ENCODE measurements at places on chromosomes 3 and 15.

GRCh38 chr3:151107177-151107576, 21.7 kb downstream of the MED12L start:
- DNase-seq, result no peak

GRCh38 chr3:2061360-2061759, 37.3 kb upstream of the CNTN4 start:
- DNase-seq, result no peak

- no peak for DNase-seq
Measured at GRCh38 chr3:149393345-149394160, 16.1 kb upstream of the TM4SF1 start.

- no peak for DNase-seq
Measured at GRCh38 chr15:64029110-64029509, 17.2 kb downstream of the DAPK2 start.

DNA sequence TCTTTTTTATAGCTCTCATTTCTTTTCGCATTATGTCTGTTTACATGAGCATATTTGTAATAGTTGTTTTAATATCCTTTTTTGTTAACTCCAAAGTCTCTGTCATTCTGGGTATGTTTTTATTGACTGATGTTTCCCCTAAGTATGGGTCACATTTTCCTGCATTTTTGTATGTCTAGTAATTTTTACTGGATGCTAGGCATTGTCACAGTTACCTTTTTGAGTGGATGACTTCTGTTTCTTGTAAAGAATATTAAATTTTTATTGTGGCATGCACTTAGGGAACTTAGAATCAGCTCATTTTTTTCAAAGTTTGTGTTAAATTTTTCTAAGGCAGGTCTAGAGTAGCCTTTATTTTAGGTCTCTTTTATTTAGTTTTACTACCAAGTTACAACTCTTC, 40.7 kb downstream of the ANAPC13 start:
- no peak for DNase-seq

GRCh38 chr3:36677331-36678007, 86.9 kb downstream of the DCLK3 start:
- DNase-seq, result no peak

DNA sequence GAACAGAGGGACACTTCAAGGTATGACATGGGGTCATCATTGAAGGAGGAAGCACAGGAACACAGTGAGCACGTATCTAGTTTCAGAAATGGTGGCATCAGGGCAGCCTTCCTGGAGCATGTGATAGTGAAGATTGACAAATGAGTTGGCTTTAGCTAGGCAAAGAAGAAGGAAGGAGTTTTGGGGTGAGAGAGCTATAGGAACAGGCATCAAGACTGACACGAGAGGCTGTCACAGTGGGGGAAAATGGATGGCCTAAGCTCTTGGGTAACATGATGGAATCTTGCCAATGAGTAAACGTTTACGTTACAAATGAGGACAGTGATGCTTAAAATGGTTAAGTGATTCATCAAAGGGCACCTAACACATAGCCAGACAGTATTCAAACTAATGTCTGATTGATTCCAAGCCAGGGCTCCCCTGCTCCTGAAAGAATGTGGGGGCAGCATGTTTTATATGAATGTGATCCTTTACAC, 23.1 kb upstream of the GPR171 start:
- DNase-seq, result no peak

DNA sequence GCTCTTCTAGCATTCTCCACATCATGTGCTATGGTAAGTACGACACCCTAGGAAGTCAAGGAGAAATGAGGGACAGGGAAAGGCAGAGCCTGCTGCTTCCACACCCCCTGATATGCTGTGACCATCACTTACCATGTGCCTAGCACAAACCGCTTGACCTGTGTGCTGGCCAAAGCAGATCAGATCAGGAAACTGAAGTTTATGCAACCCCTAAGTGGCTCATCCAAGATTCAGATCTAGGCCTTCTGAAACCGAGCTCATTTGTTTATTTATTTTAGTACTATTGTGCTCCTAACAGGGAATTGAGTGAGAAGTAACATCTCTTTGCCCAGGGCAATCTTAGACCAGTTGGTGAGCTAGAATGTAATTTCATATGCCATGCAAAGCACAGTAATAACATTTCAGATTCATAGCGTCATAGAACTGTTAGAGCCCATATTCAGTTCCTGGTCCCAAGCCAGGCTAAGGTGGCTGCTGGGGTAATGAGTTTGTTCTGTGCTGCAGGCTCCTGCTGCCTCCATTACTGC, at the start of gene RTP2:
Gene RTP2, minus strand, starts transcription at position 51 of the 527 bp plus-strand sequence. CDS start 429 bp downstream, outside the sequence.
- no peak for DNase-seq

DNA sequence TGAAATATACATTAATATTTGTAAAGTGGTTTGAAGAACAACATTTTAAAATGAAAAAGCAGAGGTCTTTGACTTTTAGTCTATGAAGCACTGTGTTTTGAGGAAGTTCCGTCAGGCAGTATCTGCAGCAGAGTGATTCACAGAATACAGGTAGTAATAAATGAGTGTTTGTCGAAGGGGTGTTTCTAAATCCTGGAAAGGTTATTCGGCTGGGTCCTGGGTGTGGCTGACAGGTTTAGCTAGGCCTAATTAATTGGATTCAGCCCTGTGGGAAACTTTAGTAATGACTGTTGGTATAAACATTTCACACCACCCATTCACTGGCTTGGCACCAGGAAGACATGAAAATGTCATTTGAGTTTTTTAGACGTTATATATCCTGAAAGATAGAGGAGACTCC, 51.3 kb downstream of the TIPARP start:
- no peak for DNase-seq

DNA sequence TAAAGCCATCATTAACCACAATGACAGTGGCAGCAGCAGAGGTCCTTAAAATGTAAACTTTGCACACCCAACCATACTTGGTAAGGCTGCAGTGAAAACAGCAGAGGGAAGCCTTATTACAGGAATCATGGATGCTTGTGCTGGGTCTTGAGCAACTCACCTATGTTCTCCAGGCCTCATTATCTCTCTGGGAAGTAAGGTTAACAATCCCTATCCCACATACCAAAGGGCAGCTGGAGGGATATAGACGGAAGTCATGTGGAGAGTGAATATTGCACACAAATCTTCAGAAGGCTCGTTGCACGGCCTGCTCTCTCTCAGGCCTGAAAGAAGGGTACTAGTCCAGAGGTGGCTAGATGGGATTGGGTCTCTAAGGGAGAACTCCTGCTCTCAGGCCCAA, 25.8 kb upstream of the CELF6 start:
- no peak for DNase-seq

GRCh38 chr15:75646944-75647364, 758 bp upstream of the SNX33 start:
- DNase-seq, result no peak

DNA sequence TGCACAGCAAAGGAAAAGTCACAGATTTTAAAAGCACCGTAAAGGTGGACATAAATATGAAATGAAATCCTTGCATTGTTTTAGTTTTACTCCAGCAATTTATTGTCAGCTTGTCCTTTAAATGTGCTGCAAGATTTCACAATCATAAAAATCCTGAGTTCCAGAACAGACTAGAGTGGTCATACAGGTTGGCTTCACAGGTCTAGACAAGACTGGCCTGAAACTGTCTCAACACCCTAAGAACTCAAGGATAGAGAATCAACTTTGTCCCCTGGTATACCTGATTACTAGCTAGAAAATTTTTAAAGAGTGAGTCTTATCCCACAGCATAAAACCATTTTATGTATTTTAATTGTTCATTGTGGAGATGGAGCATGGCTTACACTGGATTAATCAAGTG, 521.7 kb upstream of the MCTP2 start:
- no peak for DNase-seq

- DNase-seq, result no peak
Measured at GRCh38 chr3:186915806-186916796, 14.2 kb upstream of the ST6GAL1 start.

DNA sequence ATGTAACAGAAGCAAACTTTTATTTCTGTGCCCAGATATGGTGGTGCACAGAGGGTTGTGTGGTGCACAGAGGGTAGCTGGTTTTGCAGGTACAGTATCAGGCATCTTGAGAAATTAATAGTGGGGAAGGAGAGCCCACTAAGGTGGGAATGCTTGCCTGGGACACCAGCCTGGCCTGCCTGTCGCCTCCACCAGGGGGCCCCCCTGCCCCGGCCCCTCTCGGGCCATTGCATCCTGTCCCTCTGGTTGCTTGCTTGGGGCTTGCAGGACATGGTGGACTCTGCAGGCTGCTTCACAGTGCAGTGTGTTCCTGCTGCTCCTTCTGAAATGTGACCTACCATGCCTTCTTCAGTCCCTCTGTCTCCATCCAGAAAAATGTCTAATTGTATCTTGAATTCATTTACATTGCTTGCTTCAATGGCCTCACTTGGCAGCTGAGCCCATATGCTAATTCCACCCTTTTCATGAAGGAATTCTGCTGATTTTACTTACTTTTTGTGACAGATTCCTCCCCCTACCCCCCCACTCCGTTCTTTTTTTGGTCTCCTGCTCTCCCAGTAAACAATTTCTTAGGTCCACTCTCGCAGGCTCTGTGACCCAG, 73.6 kb downstream of the EEFSEC start:
- no peak for DNase-seq

DNA sequence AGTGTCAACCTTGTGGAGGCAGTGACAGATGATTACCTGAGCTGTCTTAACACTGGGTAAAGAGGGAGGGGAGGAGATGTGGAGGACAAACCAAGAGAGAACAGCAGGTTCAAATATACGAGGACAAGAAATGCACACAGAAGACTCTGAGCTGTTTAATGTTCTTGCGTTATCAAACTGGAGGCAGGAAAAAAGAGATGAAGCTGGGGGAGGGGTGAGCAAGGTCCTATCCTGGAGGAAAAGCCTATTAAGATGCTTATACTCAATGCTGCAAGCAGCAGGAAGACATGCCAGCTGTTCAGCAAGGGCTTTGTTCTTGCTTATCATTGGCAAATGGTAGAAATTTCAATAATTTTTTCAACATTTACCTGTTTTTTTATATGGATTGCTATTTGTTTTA, 345.7 kb upstream of the TRIM42 start:
- no peak for DNase-seq

DNA sequence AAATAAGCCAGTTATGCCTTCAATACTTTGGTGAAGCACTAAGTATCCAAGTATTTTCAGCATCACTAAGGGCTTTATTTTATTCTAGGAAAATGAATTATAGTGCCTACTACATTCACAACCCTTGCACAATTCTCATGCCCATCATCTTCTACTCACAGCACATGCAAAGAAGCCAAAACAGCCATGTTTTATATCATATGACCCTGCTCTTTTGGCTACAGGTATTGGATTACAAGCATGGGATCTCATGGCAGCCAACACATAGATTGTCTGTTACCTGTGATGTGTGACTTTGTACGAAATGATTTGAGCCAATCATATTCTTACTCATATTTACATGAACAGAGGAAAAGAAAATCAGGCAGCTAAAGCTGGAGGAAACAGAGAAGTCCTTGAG, 38.6 kb downstream of the STT3B start:
- no peak for DNase-seq

DNA sequence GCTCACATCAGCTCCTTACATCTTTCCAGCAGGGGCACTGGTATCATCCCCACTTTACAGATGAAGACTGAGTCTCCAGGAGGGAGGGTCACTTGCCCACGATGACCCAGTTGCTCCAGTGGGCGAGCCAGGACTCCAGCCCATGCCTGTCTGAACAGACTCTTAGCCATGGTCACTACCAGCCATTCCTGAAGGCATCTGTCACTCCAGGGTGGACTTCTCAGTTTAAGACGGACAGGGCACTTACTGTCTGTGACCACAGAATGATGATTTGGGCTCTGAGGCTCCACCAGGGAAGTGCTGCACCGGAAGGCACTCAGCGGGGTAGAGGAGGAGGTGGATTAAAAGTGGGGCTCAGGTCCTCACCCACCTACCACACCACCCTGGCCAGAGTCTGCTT, 104.0 kb upstream of the SLC6A6 start:
- no peak for DNase-seq

DNA sequence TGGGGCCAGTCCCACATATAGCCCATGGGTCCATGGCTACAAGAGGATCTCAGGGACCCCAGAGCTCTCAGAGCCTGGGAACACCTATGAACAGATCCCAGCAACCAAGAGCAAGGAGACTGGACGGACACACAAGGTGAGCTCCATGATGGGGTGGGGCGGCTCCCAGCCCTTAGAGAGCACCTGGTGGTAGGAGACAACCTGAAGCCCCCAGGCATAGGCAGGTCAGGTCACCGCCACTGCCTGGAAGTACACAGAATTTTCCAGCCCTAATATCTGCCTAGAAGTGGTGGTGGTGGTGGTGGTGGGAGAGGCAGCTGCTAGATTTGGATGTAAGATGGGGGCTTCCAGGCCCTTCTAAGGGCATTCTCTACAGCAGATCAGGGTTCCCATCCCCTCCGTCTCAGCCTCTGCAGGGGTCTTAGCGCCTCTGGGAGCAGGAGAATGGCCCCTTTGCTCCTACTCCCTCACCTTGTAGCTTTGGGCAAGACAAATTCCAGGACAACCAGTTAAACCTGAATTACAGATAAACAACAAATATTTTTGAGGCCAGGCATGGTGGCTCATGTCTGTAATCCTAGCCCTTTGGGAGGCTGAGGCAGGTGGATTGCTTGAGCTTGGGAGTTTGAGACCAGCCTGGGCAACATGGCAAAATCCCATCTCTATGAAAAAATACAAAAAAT, 9.2 kb downstream of the SH2D7 start:
- DNase-seq, result no peak

DNA sequence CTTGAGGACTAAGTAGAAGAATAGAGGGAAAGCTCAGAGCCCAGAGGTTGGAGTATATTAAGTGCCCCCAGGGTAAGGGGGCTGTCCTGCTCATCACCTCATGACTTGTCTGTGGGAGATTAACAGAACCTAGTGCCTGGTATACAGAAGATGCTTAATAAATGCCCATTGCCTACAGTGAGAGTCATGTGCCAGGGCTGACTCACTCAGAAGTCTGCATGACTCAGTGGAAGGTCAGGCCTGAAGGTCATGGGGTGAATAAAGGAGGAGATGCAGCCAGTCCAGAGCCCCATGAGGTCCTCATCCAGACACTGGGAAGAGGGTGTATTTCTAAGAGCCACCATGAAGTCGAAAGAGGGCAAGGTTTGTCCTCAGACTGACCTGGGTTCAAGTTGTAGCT, 62.5 kb upstream of the TLE3 start:
- no peak for DNase-seq

DNA sequence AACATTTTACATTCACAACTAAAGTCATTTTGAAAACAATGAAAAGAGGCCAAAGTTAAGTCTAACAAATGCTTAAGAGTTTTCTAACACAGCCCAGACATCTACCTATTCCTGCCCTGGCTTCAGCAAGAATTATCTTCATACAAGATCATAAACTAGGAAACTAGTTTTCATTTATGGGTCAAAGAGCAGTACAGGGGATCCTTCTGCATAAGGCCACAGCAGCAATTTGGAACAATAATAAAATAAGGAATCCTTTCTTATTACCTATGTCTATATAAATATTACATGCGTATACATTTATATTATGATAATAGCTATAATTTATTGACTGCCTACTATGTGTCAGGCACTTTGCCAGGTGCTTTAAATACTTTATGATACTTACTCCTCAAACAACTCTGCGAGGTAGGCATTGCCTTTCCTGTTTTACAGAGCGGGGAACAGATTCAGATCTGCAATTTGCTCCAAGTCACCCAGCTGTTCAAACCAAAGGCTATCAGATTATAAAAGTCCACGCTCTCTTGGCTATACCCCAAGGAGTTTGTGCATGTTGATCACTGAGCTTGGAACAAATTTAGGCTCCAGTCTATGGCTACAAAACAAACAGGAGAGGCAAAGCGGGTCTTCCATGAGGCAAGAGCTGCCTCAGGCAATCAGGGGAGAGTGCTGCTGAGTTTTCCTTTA, 196.4 kb downstream of the RORA start:
- DNase-seq, result no peak

- no peak for DNase-seq
Measured at GRCh38 chr3:70990723-70991122, 592.8 kb downstream of the FOXP1 start.
